ENCODE measurements at places on chromosomes 3 and 15. TPM values are rescaled to one million over a fixed set of nuclear protein-coding genes. Genes with fewer than 3 reads are reported as not detected.

DNA sequence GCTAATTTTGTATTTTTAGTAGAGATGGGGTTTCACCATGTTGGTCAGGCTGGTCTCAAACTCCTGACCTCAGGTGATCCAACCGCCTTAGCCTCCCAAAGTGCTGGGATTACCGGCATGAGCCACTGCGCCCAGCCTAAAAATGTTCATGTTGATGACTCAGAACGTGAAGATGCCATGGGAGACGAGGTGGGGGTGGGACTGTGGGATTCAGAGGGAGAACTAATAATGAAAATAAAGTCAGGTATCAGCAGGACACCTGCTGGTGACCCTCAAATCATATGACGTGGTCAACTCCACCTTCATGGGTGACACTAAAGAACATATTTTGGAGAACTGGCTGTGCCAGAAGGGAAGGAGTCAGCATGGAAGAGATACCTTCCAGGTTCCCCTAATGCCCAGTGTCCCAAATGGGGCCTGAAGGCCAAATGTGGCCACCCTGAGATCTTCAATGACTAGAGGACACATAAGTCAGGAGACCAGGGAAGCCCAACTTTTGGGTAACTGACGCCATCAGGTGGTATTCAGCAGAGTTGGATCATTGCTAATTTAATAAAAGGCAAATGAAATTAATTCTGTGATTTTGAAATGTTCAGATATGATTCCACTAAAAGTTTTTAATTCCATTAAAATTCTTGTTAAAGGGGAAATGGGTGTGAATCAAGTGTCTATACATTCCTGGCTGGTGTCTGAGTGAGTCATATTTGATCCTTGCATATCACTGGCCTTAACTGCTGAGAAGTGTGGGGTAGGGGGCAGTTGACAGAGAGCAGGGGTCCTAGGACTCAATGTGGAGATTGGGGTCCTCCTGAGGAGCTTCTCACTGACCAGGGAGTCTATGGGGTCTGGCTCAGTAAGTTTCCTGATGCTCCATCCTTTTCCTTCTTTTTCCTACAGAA is 88.6 kb upstream of the GSK3B start:
- H3K27me3 ChIP-seq = no peaks in the 10 kb centered on the region
- H3K4me1 ChIP-seq = no peaks in the 10 kb centered on the region
- no peaks in the 10 kb centered on the region for H3K36me3 ChIP-seq
- no peak for DNase-seq

GRCh38 chr3:105728771-105729312 is 140.0 kb downstream of the CBLB start:
- H3K27ac ChIP-seq = peak overlapping the region; percentile 25
- H3K36me3 ChIP-seq = peaks cover 21% of the 10 kb centered on the region
- no peaks in the 10 kb centered on the region for H3K4me1 ChIP-seq
- H3K27me3 ChIP-seq = no peaks in the 10 kb centered on the region

The TNFSF10 gene
- not detected for polyA plus RNA-seq

GRCh38 chr15:80779658-80780415 is 667 bp downstream of the CEMIP start:
- no peaks in the 10 kb centered on the region for H3K36me3 ChIP-seq
- DNase-seq = peak; percentile 58
- peak overlapping the region; percentile 38 for H3K4me3 ChIP-seq
- H3K27ac ChIP-seq = no peak overlapping the region

- DNase-seq = no peak
- no peak overlapping the region for H3K4me3 ChIP-seq
- no peaks in the 10 kb centered on the region for H3K4me1 ChIP-seq
- H3K36me3 ChIP-seq = no peaks in the 10 kb centered on the region
Observed at GRCh38 chr15:72725446-72725845, 39.4 kb downstream of the BBS4 start.

- H3K4me1 ChIP-seq = no peaks in the 10 kb centered on the region
- H3K4me3 ChIP-seq = no peak overlapping the region
- no peaks in the 10 kb centered on the region for H3K36me3 ChIP-seq
- no peaks in the 10 kb centered on the region for H3K27me3 ChIP-seq
- no peak overlapping the region for H3K27ac ChIP-seq
Observed at GRCh38 chr3:180102604-180103003, 65.9 kb upstream of the PEX5L start.

DNA sequence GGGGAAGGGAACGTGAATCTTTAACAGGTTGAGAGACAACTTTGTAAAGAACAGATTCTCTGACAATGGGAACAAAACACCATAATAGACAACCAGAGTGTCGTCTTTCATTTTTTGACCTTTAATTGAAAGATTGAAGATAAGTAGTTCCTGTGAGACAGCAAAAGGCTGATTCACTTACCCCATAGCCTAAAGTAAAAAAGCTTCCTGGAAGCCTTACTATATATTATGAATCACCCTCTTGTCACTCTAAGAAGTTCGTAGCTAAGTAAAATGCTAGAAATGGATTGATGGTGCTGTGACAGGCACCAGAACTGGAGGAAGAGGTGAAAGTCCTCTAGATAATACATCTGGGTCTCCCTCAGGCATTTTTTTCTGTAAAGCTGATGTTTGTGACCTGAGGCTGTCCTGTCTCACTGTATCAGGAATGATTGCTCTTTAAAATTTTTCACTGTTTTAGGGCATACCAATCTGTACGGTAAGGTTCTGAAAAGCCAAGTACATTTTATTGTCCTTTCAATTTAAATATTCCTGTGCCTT is 824.6 kb upstream of the SEMA6D start:
- H3K27me3 ChIP-seq = no peaks in the 10 kb centered on the region
- peaks cover 19% of the 10 kb centered on the region for H3K4me1 ChIP-seq
- DNase-seq = no peak
- H3K27ac ChIP-seq = peak overlapping the region; percentile 83

All from cardiac muscle cell (in vitro differentiated cells and primary cell).